ENCODE measurements at places on chromosomes 1 and 21. TPM values are rescaled to one million over a fixed set of nuclear protein-coding genes. Genes with fewer than 3 reads are reported as not detected.

The SPRR1B gene
- total RNA-seq, result not detected

The ADIPOR1 gene
- total RNA-seq, result 75.2 TPM

The C1QA gene
- not detected for total RNA-seq

The PPIAL4G gene
- 0.14 TPM for total RNA-seq

The AXDND1 gene
- total RNA-seq, result 0.48 TPM

The SGIP1 gene
- total RNA-seq, result not detected

- peaks cover 25% of the 10 kb centered on the region for H3K4me1 ChIP-seq
- DNase-seq, result peak; percentile 13
- H3K36me3 ChIP-seq, result peaks cover 4% of the 10 kb centered on the region
- no peak overlapping the region for H3K4me3 ChIP-seq
- no peak overlapping the region for H3K27ac ChIP-seq
Observed at GRCh38 chr1:173149887-173150286, 57.2 kb downstream of the TNFSF4 start.

DNA sequence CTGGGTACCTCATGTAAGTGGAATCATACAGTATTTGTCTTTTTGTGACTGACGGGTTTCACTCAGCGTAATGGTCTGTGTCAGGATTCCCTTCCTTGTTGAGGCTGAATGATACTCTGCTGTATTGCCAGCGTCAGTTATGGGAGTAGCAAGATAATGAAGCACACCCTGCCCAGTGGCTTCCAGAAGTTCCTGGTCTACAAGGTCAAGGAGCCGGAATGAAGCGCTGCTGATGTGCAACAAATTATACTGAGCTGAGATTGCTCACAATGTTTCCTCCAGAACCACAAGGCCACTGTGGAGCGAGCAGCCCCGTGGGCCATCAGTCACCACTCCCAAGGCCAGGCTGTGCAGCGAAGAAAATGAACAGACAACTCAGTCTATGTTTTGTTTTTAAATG lies 24.0 kb upstream of the TDRD10 start:
- no peaks in the 10 kb centered on the region for H3K36me3 ChIP-seq
- H3K27me3 ChIP-seq, result no peaks in the 10 kb centered on the region
- no peak overlapping the region for H3K27ac ChIP-seq
- peaks cover 27% of the 10 kb centered on the region for H3K4me1 ChIP-seq
- no peak overlapping the region for H3K4me3 ChIP-seq
- DNase-seq, result no peak

- H3K36me3 ChIP-seq, result no peaks in the 10 kb centered on the region
- DNase-seq, result no peak
- H3K27me3 ChIP-seq, result peaks cover 27% of the 10 kb centered on the region
- no peak overlapping the region for H3K27ac ChIP-seq
- no peak overlapping the region for H3K4me3 ChIP-seq
Observed at GRCh38 chr1:204079608-204079999, 6.7 kb downstream of the SOX13 start.

GRCh38 chr21:45994086-45994661 lies 12.6 kb downstream of the COL6A1 start:
- no peaks in the 10 kb centered on the region for H3K27me3 ChIP-seq
- H3K4me3 ChIP-seq, result no peak overlapping the region
- no peaks in the 10 kb centered on the region for H3K4me1 ChIP-seq
- no peak for DNase-seq
- H3K36me3 ChIP-seq, result no peaks in the 10 kb centered on the region

- H3K36me3 ChIP-seq, result peaks cover 2% of the 10 kb centered on the region
- H3K27me3 ChIP-seq, result peaks cover 31% of the 10 kb centered on the region
- H3K4me1 ChIP-seq, result no peaks in the 10 kb centered on the region
Observed at GRCh38 chr1:204741440-204741839, 55.9 kb upstream of the LRRN2 start.

- DNase-seq, result no peak
- H3K4me1 ChIP-seq, result no peaks in the 10 kb centered on the region
- H3K4me3 ChIP-seq, result no peak overlapping the region
- no peaks in the 10 kb centered on the region for H3K27me3 ChIP-seq
Observed at GRCh38 chr21:32523988-32524719, 61.2 kb downstream of the TCP10L start.

DNA sequence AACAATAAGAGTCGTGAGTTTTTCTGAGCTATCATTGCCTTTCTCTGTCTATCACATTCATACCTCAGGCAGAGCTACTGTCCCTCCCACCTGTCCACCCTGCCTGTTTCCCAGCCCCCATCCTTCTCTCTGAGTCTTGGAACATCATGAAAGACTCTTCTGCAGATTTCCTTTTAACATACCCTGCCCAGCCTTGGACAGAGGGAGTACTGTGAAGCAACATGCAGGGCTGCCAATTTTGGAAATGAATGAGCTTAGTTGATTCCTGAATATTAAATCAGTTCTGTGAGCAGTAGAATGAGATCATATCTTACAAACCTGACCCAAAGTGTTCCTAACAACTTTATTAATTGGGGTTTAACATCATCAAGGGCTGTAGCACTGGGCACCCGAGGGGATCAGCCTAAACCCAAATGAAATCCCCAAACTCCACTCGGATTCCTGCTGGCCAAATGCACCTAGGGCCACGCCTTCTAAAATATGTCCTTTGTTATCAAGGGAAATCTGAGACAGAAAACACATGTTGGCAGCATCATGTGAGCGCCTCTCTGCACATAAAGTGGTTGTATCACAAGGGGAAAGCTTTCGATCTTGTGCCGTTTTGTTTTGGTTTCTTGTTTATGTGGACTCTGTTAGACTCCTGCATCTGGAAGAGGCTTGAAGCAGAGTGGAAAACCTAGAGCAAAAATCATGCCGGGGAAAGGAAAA lies 357.6 kb downstream of the KIF26B start:
- no peak overlapping the region for H3K27ac ChIP-seq
- H3K36me3 ChIP-seq, result no peaks in the 10 kb centered on the region
- H3K4me1 ChIP-seq, result no peaks in the 10 kb centered on the region

DNA sequence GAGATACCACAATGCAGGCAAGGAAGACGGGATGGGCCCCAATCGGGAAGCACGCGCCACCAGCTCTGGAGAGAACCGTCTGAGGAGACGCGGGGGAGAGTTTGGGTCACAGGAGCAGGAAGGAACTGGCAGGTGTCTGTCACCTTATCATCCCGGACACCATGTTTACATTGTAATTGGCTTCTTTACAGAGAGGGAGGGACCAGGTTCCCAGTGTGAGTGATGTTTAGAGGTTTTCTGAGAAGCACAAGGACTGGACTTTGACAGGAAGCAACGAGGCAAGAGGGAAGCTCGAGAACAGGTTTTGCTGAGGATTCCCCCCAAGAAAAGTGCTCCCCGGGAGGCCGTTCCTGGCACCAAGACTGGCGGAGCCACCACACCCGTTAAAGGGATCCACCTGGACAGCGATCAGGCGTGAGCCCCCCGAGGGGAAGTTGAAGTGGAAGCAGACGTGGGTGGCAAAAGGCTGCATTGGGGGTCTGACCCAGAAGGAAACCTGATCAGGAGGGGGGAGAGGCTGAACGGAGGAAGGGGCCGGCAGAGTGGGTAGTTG lies 957 bp downstream of the EPS15 start:
- H3K4me1 ChIP-seq, result peaks cover 57% of the 10 kb centered on the region
- peak overlapping the region; percentile 86 for H3K27ac ChIP-seq
- no peaks in the 10 kb centered on the region for H3K27me3 ChIP-seq

GRCh38 chr1:248817065-248817464 lies 8.7 kb downstream of the SH3BP5L start:
- no peaks in the 10 kb centered on the region for H3K27me3 ChIP-seq
- H3K27ac ChIP-seq, result peak overlapping the region; percentile 28
- DNase-seq, result no peak
- H3K4me1 ChIP-seq, result peaks cover 52% of the 10 kb centered on the region
- H3K36me3 ChIP-seq, result peaks cover 37% of the 10 kb centered on the region
- no peak overlapping the region for H3K4me3 ChIP-seq

DNA sequence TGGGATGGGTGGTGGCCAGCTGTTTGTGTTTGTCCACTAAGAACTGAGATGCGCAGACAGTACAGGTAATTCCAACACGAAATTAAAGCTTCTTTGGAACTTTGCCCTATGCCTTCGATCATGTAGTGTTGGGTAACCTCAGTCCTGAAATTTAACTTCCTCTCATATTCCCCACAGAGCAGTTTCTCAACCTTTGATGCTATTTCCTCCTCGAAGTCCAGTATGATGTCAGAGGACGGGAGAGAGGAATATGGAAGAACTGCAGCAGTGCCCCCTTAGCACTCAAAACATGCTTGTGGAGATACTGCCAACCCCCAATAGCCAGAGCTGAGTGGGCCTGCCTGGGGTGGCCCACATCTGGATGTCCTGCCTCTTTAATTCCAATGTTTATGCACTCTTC lies 3.6 kb downstream of the LPAR3 start:
- peaks cover 19% of the 10 kb centered on the region for H3K27me3 ChIP-seq
- no peaks in the 10 kb centered on the region for H3K36me3 ChIP-seq
- DNase-seq, result no peak
- H3K27ac ChIP-seq, result no peak overlapping the region

DNA sequence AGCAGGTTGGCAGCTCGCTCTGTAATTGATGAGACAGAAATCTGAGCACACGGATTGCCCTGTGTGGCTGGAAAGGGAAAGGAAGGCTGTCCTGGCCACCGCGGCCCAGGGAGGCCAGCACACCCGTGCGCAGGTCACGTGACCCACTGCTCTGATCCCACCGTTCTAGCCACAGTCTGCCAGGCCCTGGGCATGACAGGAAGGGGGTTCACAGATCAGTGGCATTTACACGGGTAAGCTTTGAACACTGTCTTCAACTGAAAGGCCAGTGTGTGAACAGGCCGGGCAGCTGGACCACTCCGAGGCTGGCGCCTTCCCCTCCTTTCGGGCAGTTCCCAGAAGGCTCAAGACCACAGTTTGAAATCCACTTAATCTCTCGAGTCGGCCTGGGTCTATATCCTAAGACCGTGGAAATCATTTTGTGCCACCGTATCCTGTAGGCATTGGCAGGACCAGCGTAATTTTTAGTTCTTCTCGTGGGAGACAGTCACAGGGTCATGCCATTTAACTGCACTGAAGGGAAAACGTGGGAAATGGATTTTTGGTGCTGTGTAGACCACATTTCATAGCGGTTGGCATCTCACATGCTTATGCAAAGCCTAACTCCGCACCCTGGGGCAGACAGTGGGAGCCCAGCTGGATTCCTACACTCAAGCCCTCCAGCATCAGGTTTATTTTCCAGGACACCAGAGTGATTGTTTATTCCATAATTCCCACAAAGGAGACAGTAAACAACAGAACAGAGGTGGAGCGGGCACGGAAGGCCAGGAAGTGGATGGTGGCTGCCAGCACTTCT lies 3.1 kb upstream of the ADARB1 start:
- no peak overlapping the region for H3K4me3 ChIP-seq
- H3K4me1 ChIP-seq, result peaks cover 13% of the 10 kb centered on the region
- DNase-seq, result no peak
- no peaks in the 10 kb centered on the region for H3K36me3 ChIP-seq
- no peak overlapping the region for H3K27ac ChIP-seq
- H3K27me3 ChIP-seq, result no peaks in the 10 kb centered on the region

DNA sequence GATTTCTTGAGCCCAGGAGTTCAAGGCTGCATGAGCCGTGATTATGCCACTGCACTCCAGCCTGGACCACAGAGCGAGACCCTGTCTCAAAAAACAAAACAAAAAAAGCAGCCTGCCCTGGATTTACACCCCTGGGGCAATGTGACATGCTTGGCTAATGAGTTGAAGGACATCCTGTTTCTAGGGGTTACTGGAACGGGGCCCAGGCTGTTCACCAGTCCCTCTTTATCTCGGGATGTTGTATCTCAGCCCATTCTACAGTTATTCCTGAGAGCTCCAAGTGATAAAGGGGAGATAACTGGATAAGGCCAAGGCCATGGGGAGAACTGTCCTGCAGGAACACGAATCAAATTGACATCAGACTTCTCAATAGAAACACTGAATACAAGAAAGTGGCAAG lies 21.7 kb upstream of the S100A2 start:
- no peaks in the 10 kb centered on the region for H3K4me1 ChIP-seq
- peaks cover 5% of the 10 kb centered on the region for H3K27me3 ChIP-seq
- H3K4me3 ChIP-seq, result no peak overlapping the region
- H3K27ac ChIP-seq, result no peak overlapping the region
- DNase-seq, result no peak

DNA sequence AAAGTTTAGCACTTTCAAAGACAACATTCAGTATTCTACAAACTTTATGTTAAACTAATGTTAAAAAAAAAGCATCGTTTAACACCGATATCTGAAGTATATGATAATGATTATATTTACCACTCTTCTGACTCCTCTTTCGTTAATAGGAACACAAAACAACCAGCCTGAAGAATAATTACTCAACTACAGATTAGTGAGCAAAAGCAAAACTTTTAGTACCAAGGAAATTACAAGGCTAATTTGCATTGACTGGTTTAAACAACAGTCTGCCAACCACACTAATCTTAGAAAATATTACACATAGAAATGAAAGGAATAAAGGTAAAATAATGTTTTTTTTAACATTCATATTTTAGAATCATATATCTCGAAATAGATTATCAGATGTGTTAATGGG lies 500.7 kb downstream of the LMO4 start:
- no peak for DNase-seq
- H3K4me1 ChIP-seq, result no peaks in the 10 kb centered on the region
- H3K4me3 ChIP-seq, result no peak overlapping the region
- H3K27me3 ChIP-seq, result peaks cover 7% of the 10 kb centered on the region
- H3K36me3 ChIP-seq, result no peaks in the 10 kb centered on the region

DNA sequence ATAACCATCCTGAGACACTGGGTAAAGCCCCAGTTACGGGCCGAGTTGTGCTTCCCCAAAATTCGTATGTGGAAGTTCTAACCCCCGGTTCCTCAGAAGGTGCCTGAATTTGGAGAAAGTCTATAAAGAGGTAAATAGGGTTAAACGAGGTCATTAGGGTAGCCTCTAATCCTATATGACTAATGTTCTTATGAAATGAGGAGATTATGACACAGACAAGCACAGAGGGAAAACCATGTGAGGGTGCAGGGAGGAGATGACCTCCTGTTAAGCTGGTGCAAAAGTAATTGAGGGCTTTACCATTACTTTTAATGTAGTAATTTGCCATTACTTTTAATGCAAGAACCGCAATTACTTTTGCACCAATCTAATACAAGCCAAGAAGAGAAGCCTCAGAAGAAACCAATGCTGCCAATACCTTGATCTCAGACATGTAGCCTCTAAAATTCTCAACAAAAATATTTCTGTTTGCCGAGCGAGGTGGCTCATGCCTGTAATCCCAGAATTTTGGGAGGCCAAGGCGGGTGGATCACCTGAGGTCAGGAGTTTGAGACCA lies 260.8 kb downstream of the GPATCH2 start:
- no peak overlapping the region for H3K4me3 ChIP-seq
- peaks cover 3% of the 10 kb centered on the region for H3K4me1 ChIP-seq
- no peaks in the 10 kb centered on the region for H3K36me3 ChIP-seq
- H3K27me3 ChIP-seq, result no peaks in the 10 kb centered on the region
